Stimulated activated naive CD8-positive, alpha-beta T cell treated with anti-CD3 and anti-CD28 coated beads, Interleukin-15, Interleukin-2, amounts not matched to agents 100 U/mL and 50 U/mL, for 24 hours (primary cell): ENCODE measurements at places on chromosomes 5 and 9.
A peak's percentile ranks its signal among the peaks of the same experiment; 100 is the strongest.

- no peak for DNase-seq
These were observed 255.7 kb downstream of the HCN1 start for GRCh38 chr5:45440466-45440865.

DNA sequence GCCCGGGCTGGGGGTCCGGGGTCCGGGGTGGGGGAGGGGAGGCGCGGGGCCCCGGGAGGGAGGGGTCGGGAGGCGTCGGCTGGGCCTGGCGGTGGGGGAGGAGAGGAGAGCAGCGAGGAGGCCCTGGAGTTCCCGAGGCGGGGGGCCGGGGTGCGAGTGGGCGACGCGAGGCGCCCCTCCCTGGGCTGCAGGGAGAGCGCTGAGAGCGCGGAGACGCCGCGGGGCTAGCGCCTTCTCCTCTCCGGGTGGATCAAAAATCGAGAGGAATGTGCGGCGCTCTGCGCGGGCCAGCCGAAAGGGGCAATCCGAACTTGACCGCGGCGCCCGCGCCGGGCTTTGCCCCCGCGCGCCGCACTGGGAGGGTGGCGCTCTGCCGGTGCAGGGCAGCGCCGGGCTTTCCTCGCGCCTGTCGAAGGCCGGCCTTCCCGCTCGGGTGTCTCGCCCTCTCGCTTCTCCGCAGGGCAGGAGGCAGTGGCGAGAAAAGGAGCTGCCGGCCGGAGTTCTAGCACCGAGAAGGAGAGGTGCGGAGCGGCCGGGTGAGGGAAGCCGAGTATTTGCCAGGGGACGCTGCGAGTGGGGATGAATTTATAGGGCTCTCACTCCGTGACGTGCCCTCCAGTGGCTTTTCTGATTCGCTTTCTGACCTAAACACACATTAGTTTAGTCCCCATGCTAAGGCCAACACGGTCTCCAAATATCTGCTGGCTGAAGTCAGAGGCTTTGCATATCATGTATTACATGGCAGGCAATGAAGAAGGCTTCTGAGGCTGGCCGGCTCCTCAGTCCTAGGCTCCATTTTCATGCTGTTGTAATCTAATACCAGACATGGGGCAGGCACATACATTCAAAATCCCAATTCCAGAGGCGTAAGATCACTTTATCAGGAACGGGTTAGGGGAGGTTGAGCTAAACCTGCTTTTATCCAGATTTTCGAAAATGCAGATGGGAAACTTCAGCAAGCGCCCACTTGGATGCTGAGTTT, 503 bp upstream of the GDNF start:
- peak; percentile 7 for DNase-seq

DNA sequence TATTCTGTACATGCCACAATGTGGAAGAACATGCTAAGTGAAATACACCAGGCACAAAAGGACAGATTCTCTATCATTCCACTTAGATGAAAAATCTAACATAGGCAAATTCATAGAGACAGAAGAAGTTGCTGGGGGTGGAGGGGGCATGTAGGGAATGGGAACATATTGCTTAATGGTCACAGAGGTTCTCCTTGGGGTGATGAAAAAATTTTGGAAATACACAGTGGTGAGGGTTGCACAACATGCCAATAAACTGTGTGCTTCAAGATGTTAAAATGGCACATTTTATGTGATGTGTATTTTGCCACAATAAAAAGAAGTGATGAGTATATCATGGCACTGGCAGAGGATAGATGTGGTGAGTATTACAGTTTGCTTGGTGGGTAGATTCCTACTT, 111.9 kb downstream of the SUSD1 start:
- no peak for DNase-seq

DNA sequence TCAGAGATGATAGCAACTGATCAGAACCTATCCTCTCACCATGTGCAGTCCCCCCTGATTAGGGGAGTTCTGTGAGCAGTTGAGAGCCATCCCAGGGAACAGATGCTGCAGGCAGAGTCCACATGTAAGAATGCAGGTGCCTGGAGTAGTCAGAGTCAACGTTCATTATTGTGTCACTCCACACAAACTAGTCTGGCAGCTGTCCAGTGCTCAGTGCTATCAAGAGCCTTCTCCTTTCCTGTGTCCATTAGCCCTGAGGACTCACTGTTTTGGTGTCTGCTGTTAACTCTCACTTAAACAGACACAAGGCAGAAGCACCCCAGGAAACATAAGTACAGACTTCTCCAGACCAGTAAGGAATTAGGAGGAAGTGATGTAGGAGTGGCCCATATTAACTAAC, 2.5 kb downstream of the SH3TC2 start:
- no peak for DNase-seq

DNA sequence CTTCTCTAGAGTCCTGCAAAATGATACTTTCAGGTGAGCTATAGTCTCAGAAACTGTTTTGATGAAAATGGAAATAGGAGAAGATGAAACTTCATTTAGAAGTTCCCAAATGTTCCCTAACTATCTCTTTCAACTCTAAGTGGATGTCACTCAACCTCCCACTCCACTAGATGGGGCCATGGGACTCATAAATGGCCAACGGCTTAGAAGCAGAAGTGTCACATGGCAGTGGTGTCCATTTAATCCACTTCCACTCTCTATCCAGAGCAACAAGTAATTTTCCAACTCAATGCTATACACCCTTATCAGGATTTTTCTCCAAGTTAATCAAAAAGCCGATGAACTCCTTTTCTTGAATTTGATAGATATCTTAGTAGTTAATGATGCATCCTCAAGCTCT, 295.7 kb downstream of the EDIL3 start:
- no peak for DNase-seq

- DNase-seq: no peak
These were observed 1.4 kb upstream of the LHFPL2 start for GRCh38 chr5:78649861-78650496.

GRCh38 chr5:154771383-154771901, 16.3 kb downstream of the LARP1 start:
- no peak for DNase-seq

GRCh38 chr9:126745574-126746411, 59.0 kb upstream of the ZBTB43 start:
- no peak for DNase-seq

GRCh38 chr5:5179079-5179478, 38.9 kb downstream of the ADAMTS16 start:
- DNase-seq: no peak

GRCh38 chr9:91056917-91057316, 255.3 kb downstream of the SYK start:
- no peak for DNase-seq

- DNase-seq: no peak
These were observed 89.5 kb upstream of the ANKRD55 start for GRCh38 chr5:56322592-56322991.
